ENCODE measurements at places on chromosomes 11 and 22.
A peak's percentile ranks its signal among the peaks of the same experiment; 100 is the strongest.

GRCh38 chr11:69947059-69947792, 128.0 kb upstream of the FGF3 start:
- DNase-seq = no peak

DNA sequence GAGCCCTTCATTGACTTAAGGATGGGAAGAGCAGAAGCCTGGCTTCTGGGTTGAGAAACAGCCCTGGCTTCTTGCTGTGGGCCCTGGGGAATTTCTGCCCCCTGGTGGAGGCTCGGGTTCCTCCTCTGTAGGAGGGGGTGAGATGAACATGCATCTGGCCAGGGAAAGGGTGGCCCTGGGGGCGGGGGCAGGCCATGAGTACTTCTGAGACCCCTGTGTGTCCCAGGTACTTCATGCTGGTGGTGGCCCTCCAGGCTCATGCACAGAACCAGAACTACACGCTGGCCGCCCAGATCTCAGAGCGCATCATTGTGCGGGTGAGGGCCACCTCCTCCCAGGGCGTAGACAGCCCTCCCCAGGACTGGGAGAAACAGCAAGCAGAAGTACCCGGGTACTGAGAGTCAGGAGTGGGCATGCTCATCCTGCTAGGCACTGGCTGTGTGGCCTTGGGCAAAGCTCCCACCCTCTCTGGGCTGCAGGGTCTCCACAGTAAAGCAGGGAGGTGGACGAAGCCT, 15.8 kb downstream of the TMEM258 start:
- peak; percentile 74 for DNase-seq

- no peak for DNase-seq
These were observed 70.9 kb downstream of the SCUBE1 start for GRCh38 chr22:43272301-43272700.

- DNase-seq = no peak
These were observed 32.6 kb upstream of the TOLLIP start for GRCh38 chr11:1341928-1342524.

GRCh38 chr11:133803026-133803425, 42.3 kb downstream of the SPATA19 start:
- DNase-seq = no peak

GRCh38 chr11:34239465-34240149, 118.2 kb downstream of the ABTB2 start:
- no peak for DNase-seq

GRCh38 chr22:32132126-32132525, 27.0 kb downstream of the C22orf42 start:
- no peak for DNase-seq

DNA sequence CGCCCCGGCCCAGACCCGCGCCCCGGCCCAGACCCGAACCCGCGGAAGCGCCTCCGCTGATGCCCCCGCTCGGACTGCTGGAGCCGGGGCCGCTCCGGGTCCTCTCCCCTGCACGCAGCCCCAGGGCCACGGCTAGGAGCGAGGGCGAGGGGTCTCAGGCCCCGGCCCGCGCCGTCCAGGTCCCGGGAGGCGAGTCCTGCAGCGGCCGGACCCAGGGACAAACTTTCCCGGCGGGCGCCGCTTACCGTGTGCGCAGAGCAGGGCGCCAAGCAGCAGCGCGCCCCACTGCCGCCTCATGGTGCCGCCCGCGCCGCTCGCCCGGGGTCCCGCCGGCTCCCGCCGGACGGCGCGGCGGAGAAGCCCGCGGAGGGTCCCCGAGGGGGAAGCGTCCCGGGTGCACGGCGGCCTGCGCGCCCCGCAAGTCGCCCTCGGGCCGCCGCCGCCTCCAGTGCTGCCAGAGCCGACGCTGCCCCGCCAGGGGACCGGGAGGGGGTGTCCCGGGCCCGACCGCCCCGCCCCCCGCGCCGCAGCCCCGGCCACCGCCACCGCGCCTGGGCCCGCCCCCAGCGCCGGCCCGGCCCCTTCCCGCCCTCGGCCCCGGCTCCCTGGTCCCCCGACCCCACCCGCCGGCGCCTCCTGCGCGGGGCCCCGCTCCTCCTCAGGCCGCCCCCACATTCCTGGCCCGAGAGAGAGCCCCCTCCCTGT, at the start of gene LRP4:
TSS of gene LRP4 (minus strand) at position 468 of the 705 bp plus-strand sequence. CDS start at position 297, 171 bp downstream.
- DNase-seq = peak; percentile 68

DNA sequence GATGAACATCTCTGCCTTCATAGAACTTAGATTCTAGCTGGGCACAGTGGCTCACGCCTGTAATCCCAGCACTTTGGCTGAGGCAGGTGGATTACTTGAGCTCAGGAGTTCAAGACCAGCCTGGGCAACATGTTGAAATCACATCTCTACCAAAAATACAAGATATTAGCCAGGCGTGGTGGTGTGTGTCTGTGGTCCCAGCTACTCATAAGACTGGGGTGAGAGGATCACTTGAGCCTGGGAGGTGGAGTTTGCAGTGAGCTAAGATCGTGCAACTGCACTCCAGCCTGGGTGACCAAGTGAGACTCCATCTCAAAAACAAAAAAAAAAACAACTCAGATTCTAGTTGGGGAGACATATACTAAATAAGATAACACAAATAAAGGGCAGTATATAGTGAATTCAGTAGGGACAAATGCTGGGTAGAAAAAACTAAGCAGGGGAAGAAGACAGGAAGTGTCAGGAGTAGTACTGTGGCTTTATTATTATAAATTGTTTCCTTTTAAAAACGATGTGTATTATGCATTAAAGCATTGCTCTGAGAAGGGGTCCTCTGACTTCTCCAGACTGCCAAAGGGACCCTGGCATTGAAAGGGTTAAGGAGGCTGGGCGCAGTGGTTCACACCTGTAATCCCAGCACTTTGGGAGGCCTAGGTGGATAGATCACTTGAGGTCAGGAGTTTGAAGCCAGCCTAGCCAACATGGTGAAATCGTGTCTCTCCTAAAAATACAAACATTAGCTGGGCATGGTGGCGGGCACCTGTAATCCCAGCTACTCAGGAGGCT, 46.7 kb downstream of the PACS1 start:
- DNase-seq = no peak

DNA sequence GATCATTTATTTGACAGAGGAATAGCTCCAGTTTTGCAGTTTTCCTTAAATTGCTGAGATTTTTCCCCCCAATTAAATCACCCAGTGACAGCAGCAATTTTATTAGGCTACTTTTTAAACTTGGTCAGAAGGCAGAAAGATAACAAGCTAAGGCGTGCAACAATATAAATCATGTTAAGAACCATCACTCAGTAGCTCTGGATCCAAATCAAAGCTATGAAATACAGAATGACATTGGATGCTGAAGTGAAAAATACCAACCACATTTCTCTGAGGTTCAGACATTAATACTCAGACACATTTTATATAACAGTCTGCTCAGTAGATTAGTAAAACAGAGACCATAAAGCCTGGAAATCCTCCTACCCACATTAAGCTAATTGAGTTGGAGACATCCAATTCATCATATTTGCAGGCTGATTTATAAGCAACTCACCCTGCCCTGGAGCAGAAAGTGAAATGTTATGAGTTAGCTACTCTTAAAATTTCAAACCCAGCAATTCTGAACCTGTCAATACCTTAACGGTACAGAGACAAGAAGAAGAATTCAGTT, 1108.4 kb downstream of the DLG2 start:
- no peak for DNase-seq

DNA sequence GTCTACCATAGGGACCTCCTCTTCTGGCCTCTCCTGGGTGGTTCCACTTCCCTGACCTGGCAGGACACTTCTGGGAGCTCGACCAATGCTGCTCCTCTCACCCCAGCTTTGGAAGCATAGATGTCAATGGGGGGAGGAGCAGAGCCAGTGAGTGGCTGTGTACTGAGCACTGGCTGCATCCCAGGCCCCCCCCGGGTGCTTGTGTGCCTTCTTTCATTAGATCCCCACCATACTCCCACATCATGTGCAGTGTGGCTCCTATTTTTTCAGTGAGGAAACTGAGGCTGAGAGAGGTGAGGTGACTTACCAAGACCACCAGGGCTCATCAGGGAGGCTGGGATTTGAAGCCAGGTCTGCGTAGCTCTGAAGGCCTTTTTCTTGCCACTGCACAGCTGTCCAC, 44.3 kb downstream of the LRRC32 start:
- no peak for DNase-seq

DNA sequence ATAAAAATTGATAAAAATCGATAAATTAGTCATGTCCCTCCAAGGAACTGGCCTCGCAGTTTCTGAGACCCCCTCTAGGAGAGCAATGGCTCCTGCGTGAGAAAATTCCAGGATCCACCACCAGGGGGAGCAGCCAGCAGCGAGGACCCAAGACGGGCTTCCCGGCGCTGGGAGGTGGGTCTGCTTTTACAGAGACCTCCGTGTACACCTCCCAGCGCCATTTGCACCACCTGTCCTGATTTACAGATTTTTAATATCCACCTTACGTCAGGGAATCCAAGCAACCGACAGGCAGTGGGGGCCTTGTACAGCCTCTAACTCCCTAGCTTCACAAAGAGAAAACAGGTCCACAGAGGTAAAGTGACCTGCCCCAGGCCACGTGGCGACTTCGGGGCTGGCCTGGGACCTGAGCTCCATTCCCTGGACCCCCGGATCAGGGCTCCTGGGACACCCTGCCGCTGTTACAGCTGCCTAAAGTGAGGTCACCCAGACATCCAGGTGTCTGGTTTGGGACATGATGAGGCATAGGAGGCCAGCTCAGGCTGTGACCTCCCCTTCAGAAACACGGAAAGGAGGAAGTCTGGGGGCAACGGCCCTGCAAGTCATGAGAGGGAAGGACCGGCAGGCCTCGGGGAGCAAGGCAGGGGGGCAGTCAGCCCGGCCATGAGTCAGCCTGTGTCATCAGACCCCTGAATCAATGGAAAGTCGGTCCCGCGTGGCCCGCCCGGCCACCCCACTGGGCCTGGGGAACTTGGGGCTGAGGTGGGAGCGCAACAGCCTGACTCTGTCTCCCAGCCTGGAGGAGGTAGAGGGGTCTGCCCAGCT, 3.5 kb downstream of the OSM start:
- DNase-seq = peak; percentile 83

GRCh38 chr11:77085652-77086051, 17.0 kb upstream of the OMP start:
- DNase-seq = no peak

DNA sequence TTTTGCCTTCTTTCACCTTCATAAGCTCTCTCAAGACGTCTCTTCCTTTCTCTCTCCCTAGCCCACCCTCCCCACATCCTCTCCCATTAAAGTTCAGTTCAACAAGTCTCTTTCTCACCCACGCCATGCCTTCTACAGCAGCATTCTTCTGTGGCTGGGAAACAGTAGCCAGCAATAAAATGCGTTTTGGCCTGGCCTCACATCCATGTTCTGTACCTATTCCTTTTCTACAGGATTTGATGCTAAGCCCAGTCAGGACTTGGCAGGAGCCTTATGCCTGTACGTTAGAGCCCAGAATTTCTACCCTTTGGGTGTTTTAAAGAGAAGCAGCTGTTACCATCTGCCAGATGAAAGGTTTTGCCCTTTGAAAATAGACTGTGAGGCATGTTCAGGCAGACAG, 7.1 kb upstream of the CD44 start:
- no peak for DNase-seq

DNA sequence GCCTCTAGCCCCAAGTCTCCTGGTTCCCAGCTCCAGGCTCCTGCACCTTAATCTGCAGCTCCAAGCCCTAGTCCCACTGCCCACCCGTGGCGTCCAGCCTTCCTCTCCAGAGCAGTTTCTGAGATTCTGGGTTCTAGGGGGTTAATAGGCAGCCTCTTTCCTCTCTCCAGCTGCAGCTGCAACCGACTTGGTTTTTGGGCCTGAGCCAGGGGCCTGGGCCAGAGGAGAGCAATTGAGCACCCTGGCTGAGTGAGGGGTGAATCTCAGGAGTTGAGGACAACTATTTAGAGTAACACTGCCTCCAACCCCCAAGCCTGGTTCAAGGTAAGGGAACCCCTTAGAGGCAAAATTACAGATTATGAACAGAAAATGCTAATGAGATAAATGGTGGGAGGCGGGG, 9.0 kb upstream of the CHRM1 start:
- DNase-seq = no peak

DNA sequence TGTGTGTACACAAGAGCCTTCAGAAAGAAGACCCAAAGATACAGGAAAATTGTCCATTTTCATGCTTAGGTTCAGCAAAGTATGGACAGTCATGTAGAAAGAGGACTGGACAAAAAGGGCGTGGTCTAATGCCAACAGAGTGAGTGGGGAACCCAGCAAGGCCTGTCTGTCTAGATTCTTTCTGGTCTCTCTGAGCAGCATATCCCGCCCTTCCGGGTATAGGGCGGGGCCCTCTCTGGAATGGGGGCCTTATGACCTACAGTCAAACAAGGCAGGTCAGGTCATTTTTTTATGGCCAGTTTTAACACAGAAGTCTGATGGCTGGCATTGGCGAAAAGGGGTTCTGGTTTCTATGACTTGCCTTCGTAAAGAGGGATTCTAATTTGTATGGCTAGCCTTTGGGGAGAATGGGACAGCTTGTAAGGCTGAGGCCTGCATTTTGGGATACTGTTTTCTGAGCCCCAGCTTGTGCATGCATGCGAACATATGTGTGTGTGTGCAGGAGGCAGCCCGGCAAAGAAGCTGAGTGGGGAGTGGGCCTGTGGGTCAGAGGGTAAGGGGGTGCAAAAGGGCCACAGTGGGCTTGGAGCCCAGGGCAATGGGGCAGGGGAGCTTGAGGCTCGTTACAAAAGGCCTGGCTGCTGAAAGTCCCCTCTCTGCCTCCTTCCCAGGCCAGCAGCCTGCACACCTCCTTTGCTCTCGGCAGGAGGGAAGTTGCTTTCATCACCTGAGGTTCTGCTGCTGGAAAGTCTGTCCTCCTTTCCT, 130.5 kb upstream of the B3GAT1 start:
- DNase-seq = peak; percentile 63

- no peak for DNase-seq
These were observed 10.6 kb downstream of the CDPF1 start for GRCh38 chr22:46239261-46240048.

DNA sequence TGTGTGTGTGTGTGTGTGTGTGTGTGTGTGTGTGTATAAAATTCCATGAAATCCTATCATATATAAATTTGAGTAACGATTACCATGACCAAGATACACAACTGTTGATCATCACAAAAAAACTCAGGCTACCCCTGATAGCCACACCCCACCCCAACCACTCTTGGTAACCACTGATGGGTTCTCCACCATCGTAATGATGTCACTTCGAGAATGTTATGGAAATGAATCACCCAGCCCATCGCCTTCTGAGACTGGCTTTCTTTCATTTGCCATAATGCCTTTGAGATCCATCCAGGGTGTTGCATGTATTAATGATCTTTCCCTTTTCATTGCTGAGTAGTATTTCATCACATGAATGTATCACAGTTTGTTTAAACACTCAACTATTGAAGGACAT, 496.0 kb downstream of the MIAT start:
- no peak for DNase-seq

- no peak for DNase-seq
These were observed 686.9 kb downstream of the NTM start for GRCh38 chr11:132057266-132057665.

All from hepatocyte (in vitro differentiated cells).